ENCODE measurements at places on chromosomes 13 and 19.

- peak; percentile 33 for DNase-seq
Measured at GRCh38 chr13:41312176-41312500, 1.1 kb downstream of the NAA16 start.

- DNase-seq, result no peak
Measured at GRCh38 chr13:112859817-112860190, 109.2 kb upstream of the MCF2L start.

DNA sequence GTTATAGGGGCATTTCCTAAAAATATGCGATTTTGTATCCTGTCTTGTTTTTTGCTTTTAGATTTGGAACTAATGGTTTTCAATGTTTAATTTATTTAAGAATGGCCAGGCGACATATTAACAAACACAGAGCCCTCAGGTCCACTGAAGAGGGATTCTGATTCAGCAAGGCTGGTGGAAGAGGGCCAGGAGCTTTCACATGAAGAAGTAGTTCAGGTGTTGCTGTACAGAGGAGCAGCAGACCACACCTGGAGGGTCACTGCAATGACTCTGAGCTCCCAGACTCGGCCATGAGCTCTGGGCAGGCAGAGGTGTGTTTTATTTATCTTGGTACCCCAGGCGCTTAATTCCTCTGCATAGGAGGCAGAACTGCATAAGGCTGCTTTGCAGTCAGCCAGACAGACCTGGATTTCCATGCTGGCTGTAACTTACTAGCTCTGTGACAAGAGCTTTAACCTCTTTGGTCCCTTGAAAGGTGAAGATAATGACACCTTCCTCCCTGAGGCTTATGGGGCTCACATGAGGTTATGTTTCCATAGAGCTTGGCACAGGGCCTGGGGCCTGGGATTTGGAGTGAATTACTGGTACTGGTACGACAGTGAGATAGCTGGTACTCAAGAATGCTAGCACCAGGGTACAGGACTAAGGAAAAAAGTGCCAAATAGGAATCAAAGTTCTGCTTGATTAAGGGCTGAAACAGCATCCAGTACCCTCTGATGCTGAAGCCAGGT lies 184.7 kb downstream of the OXGR1 start:
- DNase-seq, result no peak

- DNase-seq, result no peak
Measured at GRCh38 chr13:103288114-103288513, 221.9 kb upstream of the SLC10A2 start.

DNA sequence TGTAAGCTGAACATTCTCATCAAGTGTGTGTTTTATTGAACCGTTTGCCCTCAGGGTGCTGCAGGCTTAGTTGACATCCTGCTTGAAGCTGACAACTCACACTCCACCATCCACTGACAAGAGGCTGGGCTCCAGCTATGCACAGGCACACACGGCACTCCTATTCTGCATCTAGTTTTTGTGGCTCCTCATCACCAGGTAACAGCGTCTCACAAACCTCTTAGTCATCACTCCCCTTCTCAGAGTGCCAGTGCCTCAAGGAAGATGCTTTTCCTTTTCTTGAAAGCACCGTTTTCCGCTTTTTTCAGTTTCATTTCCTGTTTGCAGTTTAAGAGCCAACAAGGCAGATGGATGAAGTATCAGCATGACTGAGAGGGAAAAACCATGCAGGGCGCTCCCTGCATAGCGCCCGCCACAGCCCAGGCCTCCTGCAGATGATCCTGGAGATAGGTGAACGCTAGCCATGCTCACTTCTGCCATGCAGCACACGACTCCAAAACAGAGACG lies 491.2 kb downstream of the COG6 start:
- no peak for DNase-seq

DNA sequence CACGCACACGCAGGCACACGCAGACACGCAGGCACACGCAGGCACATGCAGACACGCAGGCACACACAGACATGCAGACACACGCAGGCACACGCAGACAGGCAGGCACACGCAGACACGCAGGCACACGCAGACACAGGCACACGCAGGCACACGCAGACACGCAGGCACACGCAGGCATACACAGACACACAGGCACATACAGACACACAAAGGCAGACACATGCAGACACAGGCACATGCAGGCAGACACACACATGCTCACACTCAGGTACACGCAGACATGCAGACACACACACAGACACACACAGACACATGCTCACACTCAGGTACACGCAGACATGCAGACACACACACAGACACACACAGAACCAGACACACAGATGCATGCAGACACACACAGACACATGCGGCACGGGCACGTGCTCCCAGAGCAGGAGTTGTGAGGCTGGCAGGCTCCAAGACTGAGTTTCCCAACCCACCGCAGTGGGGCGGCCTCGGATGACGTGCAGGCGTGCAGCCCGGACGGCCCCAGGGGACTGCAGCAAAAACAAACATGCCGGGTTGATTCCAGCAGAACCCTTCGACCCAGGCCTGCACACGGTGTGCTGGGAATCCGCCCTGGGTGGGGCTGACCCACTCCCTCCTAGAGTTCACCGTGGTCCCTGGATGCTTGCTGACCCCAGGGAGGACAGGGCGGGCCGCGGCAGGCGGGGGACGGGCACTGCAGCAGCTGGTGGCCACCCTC lies 100.0 kb downstream of the GADD45B start:
- no peak for DNase-seq

- no peak for DNase-seq
Measured at GRCh38 chr19:12085074-12085818, 20.7 kb downstream of the ZNF844 start.

DNA sequence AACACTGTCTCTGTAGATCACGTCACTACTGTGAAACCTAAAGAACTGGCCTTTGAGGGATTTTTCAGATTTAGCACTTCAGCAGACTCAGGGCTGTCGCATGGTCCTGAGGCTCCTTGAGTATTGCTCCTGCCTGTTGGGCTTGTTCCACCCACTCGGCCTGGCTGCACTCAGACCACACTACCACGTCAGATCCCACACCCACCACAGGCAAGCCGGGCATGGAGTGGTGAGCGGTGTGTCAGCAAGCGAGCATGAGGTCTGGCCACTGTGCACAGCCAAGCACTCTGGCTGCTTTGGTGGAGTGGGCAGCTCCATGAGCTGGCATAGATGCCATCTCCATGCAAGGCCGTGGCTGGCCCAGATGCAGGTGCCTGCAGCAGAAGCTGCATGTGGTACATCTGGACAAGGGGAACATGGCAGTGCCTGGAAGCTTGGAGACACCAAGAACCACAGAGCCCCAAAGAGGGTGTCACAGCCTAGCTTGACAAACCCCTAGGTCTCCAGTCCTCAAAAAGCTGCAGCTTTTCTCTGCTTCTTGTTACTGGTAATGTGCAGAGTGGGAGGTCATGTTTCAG lies 9.4 kb upstream of the IGFL1 start:
- no peak for DNase-seq

- no peak for DNase-seq
Measured at GRCh38 chr13:39253774-39254173, 215.5 kb downstream of the NHLRC3 start.

DNA sequence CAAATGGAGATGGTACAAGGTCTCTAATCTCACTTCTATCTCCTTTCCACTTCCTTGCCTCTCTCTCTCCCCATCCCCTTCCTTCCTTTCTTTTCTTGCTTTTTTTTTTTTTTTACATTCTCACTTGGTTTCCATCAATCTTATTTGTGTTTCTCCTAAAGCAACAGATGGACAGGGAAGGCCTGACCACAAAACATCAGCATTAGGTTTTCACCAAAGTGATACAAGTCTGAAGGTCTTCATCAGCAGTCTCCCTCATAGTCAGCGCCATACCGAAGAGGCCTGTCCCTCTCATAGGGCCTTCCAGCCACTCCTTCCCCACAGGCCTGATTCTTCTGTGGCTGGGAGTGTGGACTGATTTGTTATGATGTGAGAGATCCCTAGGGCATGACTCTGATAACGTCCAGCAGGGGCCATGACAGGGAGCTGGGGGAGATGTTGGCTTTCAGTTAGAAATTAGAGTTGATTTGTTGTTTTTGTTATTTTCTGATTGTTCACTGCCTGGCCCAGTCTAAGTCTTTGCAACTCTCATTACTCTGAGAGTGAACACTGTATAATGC lies 158.7 kb downstream of the SLC7A1 start:
- DNase-seq, result no peak

DNA sequence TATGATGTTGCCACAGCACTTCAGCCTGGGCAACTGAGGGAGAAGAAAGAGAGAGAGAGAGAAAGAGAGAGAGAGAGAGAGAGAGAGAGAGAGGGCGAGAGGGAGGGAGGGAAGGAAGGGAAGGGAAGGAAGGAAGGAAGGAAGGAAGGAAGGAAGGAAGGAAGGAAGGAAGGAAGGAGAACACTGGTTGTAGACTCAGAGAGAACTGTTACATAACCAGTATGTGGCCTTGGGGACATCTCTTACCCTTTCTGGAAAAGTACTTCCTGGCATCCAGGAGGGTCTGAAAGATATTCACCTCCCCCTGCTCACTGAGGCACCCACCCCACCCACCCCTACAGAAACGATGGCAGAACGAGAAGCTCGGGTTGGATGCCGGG lies 2.7 kb upstream of the ARHGEF1 start:
- no peak for DNase-seq

DNA sequence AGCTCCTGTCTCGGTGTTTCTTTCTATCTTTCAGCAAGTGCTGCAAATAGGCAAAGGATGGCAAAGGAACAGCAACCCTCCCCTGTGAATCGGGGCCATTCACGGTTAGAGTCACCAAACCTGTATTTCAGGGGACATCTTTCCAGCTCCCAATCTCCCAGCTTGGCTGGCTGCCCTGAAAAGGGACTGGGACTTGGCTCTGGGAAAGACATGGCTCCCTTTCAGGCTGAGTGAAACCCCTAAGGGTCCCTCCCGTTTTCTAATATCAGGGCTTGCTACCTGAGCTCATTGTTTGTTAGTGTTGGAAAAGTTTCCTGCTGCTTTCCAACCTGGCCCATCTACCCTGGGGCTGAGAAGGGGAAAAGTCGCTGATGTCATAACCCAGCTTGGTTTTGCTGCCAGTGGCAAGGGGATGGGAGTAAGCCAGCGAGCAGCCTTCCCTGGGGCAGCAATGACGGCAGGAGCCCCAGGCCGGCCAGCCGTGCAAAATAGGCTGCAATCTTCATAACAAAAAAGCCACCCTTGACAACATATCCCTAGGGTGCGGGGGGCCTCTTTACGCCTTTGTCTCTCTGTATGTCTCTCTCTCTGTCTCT lies 29.9 kb downstream of the SERP2 start:
- no peak for DNase-seq

- no peak for DNase-seq
Measured at GRCh38 chr19:32287086-32287485, 58.3 kb upstream of the ZNF507 start.

DNA sequence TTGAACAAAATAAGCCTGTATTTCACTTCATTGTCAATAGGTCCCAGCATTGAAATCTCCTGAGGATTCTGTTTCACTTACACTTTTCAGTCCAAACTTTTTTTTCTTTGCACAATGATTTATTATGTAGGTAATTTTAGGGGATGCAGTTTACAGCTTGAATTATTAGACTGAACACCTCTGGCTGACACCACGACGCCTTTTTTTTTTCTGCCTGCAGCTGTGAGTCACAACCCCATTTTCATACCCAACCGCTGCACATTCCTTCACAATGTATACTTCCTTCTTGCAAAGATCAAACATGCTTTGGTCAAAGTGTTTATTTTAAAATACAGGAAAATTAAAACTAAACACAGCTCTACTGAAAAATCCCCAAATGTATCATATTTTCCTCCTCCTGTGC lies 11.4 kb downstream of the ZIC2 start:
- DNase-seq, result no peak

GRCh38 chr13:85170372-85170771 lies 628.8 kb downstream of the SLITRK6 start:
- no peak for DNase-seq

GRCh38 chr19:1650650-1651567 lies 1.5 kb downstream of the TCF3 start:
- no peak for DNase-seq

GRCh38 chr13:36360903-36361302 lies 14.7 kb upstream of the SPART start:
- DNase-seq, result no peak

GRCh38 chr13:101930331-101930730 lies 471.5 kb downstream of the FGF14 start:
- no peak for DNase-seq

GRCh38 chr19:53989600-53990533 lies 1.6 kb upstream of the CACNG6 start:
- DNase-seq, result no peak

DNA sequence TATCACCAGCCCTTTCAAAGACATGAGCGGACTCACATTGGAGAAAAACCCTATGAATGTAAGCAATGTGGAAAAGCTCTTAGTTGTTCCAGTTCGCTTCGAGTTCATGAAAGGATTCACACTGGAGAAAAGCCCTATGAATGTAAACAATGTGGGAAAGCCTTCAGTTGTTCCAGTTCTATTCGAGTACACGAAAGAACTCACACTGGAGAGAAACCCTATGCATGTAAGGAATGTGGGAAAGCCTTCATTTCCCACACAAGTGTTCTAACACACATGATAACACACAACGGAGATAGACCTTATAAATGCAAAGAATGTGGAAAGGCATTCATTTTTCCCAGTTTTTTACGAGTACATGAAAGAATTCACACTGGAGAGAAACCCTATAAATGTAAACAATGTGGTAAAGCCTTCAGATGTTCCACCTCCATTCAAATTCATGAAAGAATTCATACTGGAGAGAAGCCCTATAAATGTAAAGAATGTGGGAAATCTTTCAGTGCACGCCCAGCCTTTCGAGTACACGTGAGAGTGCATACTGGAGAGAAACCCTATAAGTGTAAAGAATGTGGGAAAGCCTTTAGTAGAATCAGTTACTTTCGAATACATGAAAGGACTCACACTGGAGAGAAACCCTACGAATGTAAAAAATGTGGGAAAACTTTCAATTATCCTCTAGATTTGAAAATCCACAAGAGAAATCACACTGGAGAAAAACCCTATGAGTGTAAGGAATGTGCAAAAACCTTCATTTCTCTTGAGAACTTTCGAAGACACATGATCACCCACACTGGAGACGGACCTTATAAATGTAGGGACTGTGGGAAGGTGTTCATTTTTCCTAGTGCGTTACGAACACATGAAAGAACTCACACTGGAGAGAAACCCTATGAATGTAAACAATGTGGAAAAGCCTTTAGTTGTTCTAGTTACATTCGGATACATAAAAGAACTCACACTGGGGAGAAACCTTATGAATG lies 17.6 kb downstream of the ZNF791 start:
- DNase-seq, result no peak

DNA sequence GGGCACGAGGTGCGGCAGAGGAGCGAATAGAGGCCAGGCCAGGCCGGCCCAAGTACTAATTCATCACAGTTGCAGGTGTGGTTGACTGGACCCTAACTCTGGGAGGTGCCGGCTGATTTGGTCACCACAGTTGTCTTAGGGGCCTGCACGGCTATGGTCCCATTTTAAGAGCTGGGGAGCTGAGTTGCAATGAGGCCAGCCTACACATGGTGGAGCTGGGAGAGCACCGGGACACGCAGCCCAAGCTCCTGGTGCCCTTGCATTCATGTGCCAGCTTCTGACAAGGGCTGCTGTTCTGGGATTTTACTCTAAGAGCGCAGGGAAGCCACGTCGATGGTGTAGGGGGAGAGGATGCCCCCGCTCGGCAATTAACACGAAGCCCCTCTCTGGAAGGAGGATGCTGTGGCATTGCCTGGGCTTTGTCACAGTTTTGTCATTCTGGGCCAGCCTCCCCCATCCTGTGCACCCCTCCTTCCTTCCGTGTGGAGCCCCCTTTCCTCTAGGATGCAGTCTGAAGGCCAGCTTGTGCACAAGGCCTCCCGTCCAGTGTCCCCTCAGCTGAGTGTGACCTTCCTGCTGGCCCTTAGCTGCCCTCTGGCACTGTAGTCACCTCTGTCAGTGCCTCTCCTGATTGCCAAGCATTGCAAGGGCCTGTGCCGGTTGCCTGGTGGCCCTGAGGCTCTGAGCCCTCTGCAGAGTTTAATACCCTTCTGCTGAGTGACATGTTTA lies 109.4 kb upstream of the C1QTNF9B start:
- no peak for DNase-seq

Measured in HL-60 (cell line).